Activated CD4-positive, alpha-beta T cell treated with anti-CD3 and anti-CD28 coated beads, Interleukin-2, amount 10 ng/mL, durations not matched to agents 7 days and 5 days (primary cell): ENCODE measurements at places on chromosomes 4 and X. TPM values are rescaled to one million over a fixed set of nuclear protein-coding genes. Genes with fewer than 3 reads are reported as not detected.
A peak's percentile ranks its signal among the peaks of the same experiment; 100 is the strongest.

Gene GYPB
- not detected for total RNA-seq

GRCh38 chrX:46628460-46629371 is 55.2 kb downstream of the CHST7 start:
- no peak for DNase-seq

DNA sequence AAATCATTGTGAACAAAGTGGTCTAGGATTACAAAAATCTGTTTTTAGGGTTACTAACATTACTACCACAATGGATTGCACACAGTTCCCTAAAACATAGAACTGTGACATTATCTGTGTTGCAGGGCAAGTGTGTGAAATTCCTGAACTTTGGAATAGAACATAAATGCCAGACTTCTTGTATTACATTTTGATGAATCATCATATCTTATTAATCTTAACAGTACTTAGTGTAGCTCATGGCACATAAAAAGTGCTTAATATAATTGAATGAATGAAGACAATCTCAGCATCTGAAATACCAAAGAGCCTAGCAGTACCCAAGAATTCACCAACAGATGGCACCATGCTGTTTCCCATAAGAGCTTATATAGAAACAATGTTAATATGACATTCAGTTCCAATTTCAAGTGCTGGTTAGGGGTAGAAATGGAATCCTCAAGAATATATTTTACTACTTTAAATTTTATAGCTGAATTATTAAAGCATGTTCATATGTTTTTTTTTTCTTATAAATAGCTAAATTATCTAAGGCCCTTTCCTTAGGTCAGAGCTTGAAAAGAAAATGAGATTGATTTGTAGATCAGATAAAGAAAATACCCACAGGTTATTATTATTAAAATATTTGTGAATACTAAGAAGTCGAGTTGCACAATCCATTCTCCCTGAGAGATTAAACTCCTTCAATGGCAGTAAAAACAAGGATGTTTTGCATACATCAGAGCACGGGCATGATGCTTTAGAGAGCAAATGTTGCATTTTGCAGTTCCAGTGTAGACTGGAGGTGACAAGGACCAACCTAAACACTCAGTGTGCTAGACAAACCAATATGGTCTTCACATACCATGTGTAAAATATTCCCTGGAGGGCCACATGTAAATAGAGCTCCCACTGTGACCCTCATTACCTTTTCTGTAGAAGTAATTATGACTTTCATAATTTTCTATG is 25.7 kb upstream of the SHISA3 start:
- peak; percentile 23 for DNase-seq

DNA sequence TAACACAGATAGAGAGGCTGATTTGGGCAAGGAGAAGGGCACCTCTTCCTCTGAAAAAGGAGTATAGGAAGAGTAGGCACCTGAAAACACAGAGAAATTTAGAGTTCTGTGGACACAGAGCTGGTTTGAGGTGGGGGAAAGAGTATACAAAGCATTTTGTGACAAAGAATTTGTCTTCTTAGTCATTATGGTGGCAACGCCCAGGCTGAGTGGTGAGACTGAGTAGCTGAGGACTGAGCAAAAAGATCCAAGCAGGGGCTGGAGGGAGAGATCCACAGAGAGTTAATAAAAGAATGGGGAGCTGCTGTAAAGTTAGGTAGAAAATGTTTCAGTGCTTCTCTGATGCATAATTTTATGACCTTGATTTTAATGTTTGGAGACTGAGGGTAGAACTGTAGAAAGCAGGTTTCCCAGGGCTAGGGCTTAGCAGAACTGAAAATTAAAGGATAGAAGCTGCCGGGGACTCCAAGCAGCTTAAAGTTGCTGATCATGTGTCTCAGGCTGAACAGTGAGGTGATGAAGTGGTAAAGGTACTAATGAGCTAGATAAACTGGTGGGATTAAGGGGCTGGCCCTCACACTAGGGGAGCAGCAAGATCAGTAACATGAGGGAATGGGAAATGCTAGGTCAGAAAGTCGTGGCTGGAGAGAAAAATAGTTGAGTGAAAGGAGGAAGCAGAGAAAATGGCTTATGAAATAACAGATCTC is 118.9 kb downstream of the CEP44 start:
- DNase-seq, result no peak

DNA sequence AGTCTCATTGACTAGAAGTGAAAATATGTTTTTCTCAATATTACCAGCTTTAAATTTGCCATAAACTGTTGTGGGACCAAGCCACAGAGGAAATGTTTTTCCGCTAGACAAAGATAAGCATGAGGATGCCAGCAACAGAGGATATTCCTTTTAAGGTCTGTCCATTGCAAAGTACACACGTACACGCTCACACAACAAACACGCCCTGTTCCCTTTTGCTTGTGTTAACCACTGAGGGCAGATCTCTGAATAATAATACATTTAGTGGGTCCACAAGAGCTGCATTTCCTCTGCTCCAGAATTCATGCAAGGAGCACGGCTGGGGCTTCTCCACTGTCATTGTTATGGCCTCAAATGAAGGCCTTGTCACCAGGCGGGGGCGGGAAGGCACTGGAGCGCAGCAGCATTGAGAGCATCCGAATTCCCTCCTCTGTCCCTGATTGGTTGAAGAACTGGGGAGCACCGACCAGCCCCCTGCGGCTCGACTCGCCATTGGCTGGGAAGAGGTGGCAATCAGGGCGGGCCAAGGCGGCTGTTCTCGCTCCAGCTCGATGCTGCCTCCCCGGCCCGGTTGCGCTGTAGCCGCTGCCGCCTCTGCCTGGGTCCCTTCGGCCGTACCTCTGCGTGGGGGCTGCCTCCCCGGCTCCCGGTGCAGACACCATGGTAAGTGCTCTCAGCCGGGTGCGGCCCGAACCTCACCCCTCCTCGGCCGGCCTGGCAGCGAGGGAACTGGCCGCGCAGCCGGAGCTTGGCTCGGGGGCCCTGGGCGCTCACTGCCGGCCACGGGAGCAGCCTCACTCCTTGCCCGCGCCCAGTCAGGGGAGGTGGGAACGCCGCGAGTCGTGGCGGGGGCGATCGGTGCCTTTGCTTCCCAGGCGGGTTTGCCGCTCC is at the start of gene GUCY1B1:
GUCY1B1 (plus strand) TSS at position 541 of the 891 bp plus-strand sequence; CDS start at position 661, 120 bp downstream.
- DNase-seq, result peak; percentile 69
